ENCODE measurements at places on chromosomes 1 and 21. TPM values are rescaled to one million over a fixed set of nuclear protein-coding genes. Genes with fewer than 3 reads are reported as not detected.

The GSTM1 gene
- total RNA-seq: 9.6 TPM

The DNM3 gene
- 0.46 TPM for total RNA-seq

The NRAS gene
- total RNA-seq: 33.0 TPM

The RIMS3 gene
- 0.14 TPM for total RNA-seq

The LPAR3 gene
- 2.6 TPM for total RNA-seq

The LIPI gene
- not detected for total RNA-seq

The PIGM gene
- total RNA-seq: 3.3 TPM

The LCE1F gene
- total RNA-seq: not detected

The ERICH3 gene
- not detected for total RNA-seq

The CAMSAP2 gene
- total RNA-seq: 19.9 TPM

The S100A16 gene
- 106 TPM for total RNA-seq

The PGLYRP3 gene
- total RNA-seq: not detected

The RASAL2 gene
- total RNA-seq: 12.1 TPM

The C1orf146 gene
- not detected for total RNA-seq

The LGR6 gene
- total RNA-seq: not detected

The LRRC71 gene
- not detected for total RNA-seq

The GPR157 gene
- 3.0 TPM for total RNA-seq

The GPX7 gene
- 43.0 TPM for total RNA-seq

The RAB3B gene
- 7.0 TPM for total RNA-seq

The RGL1 gene
- total RNA-seq: 33.9 TPM

The IFNLR1 gene
- total RNA-seq: not detected

The RPS6KA1 gene
- 1.8 TPM for total RNA-seq

The ZNF697 gene
- 10.2 TPM for total RNA-seq

The COL8A2 gene
- total RNA-seq: 2.0 TPM

The DESI2 gene
- total RNA-seq: 42.1 TPM

The BOLA1 gene
- 8.7 TPM for total RNA-seq

The KRTAP10-11 gene
- total RNA-seq: not detected

The FCGR1A gene
- not detected for total RNA-seq

The C21orf58 gene
- total RNA-seq: 1.4 TPM

The ST6GALNAC3 gene
- total RNA-seq: 1.7 TPM

The CRP gene
- not detected for total RNA-seq

The MTARC2 gene
- total RNA-seq: 4.6 TPM

The ACADM gene
- 22.2 TPM for total RNA-seq

The NVL gene
- 18.6 TPM for total RNA-seq

The POGZ gene
- total RNA-seq: 15.4 TPM

The PTGFR gene
- total RNA-seq: 61.8 TPM

The UBE4B gene
- 26.8 TPM for total RNA-seq

The SELENBP1 gene
- 75.7 TPM for total RNA-seq

The LRP8 gene
- 11.5 TPM for total RNA-seq

The CCDC27 gene
- total RNA-seq: not detected

The MLLT11 gene
- 3.1 TPM for total RNA-seq

The ASAP3 gene
- total RNA-seq: 58.6 TPM

The LRRN2 gene
- total RNA-seq: 0.28 TPM

The SMCP gene
- total RNA-seq: not detected

The EIF3I gene
- total RNA-seq: 340 TPM

The AURKAIP1 gene
- 93.0 TPM for total RNA-seq

The DEPDC1 gene
- 2.3 TPM for total RNA-seq
